Colonic mucosa (tissue), 4 donors: ENCODE measurements at places on chromosomes 11 and 22. TPM values are rescaled to one million over a fixed set of nuclear protein-coding genes. Genes with fewer than 3 reads are reported as not detected.

GRCh38 chr11:130902380-130902779 is 13.9 kb downstream of the SNX19 start:
- no peak for DNase-seq
- H3K36me3 ChIP-seq, result peaks cover 19% of the 10 kb centered on the region

GRCh38 chr11:119686177-119686882 is 42.7 kb downstream of the NECTIN1 start:
- H3K4me3 ChIP-seq, result no peak overlapping the region
- no peak overlapping the region for H3K27ac ChIP-seq
- no peak for DNase-seq
- H3K27me3 ChIP-seq, result no peaks in the 10 kb centered on the region

GRCh38 chr11:86205421-86206336 is 38.9 kb upstream of the EED start:
- H3K27ac ChIP-seq, result no peak overlapping the region
- H3K4me3 ChIP-seq, result no peak overlapping the region
- no peaks in the 10 kb centered on the region for H3K36me3 ChIP-seq
- DNase-seq, result no peak
- no peaks in the 10 kb centered on the region for H3K4me1 ChIP-seq

GRCh38 chr11:129285402-129285786 is 90.3 kb upstream of the BARX2 start:
- no peak overlapping the region for H3K27ac ChIP-seq
- H3K27me3 ChIP-seq, result no peaks in the 10 kb centered on the region
- H3K4me1 ChIP-seq, result peaks cover 3% of the 10 kb centered on the region
- no peaks in the 10 kb centered on the region for H3K36me3 ChIP-seq
- no peak for DNase-seq

DNA sequence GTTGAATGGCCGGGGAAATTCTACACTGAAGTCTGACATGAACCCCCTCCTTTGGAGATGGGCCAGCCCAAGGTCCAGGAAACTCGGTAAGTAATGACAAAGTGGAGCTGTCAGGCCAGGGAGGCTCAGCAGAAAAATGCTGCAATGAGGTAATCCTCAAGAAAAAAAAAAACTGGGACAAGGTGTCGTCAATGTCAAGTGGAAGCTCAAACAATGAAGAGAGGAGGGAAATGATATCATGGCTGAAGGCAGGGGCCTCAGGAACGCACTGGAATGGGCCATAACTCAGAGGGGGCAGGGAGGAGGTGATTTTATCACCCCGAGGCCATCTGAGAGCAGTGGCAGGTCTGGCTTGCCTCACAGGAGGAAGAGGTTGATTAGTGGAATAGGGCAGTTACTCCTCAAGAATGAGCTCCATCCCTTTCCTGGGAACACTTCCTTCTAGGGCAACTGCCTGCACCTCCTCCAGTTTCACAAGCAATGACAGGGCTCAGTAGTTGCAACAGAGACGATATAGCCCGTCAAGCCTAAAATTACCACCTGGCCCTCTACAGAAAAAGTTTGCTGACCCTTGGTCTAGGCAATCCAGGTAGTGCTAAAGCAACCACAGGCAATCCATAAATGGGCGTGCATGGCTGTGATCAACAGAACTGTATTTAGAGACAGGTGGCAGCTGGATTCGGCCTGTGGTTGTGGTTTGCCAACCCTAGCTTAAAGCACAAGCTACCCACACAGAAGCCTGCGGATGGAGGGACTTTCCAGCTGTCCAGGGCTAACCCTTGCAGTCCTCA is 65.2 kb downstream of the FBXO7 start:
- H3K4me1 ChIP-seq, result no peaks in the 10 kb centered on the region
- no peak overlapping the region for H3K4me3 ChIP-seq
- no peaks in the 10 kb centered on the region for H3K36me3 ChIP-seq
- no peak overlapping the region for H3K27ac ChIP-seq
- no peaks in the 10 kb centered on the region for H3K27me3 ChIP-seq

DNA sequence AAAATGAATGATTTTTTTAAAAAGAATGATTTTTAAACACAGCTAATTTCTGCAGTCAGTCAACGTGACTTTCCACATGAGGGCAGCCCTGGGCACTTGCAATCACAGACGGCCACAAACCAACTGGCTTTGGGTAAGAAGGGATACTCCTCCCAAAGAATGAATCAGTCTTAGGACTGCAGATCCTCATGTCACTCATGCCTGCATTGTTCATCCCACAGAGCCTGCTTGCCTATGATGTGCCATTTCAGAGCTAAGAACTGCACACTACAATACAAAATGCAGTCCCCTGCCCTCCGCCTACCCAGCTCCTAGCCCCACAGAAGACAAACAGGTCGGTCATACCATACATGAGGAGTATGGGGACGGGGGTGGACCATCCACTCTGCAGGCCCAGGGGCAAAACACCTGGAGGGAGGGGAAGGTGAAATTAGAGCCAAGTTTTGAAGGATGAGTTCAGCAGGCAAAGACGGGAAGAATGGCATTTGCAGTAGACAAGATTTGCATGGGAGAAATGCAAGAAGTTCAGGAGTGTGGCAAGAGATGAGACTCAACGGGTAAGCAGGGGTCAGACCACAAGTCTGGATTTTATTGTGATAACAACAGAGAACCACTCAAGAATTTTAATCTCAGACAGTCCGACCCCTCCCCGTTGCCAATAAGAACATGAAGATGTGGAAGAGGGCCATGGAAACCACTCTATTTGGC is 24.7 kb downstream of the PACSIN2 start:
- no peak for DNase-seq
- H3K27me3 ChIP-seq, result no peaks in the 10 kb centered on the region
- no peak overlapping the region for H3K4me3 ChIP-seq

GRCh38 chr11:12184699-12185098 is 74.3 kb downstream of the MICAL2 start:
- H3K27ac ChIP-seq, result no peak overlapping the region
- H3K36me3 ChIP-seq, result no peaks in the 10 kb centered on the region
- DNase-seq, result no peak
- H3K4me1 ChIP-seq, result no peaks in the 10 kb centered on the region
- no peaks in the 10 kb centered on the region for H3K27me3 ChIP-seq

- H3K36me3 ChIP-seq, result no peaks in the 10 kb centered on the region
- no peaks in the 10 kb centered on the region for H3K4me1 ChIP-seq
- H3K27ac ChIP-seq, result no peak overlapping the region
- H3K27me3 ChIP-seq, result no peaks in the 10 kb centered on the region
- H3K4me3 ChIP-seq, result no peak overlapping the region
Observed at GRCh38 chr11:2704896-2705606, 5.3 kb upstream of the KCNQ1OT1 start.

DNA sequence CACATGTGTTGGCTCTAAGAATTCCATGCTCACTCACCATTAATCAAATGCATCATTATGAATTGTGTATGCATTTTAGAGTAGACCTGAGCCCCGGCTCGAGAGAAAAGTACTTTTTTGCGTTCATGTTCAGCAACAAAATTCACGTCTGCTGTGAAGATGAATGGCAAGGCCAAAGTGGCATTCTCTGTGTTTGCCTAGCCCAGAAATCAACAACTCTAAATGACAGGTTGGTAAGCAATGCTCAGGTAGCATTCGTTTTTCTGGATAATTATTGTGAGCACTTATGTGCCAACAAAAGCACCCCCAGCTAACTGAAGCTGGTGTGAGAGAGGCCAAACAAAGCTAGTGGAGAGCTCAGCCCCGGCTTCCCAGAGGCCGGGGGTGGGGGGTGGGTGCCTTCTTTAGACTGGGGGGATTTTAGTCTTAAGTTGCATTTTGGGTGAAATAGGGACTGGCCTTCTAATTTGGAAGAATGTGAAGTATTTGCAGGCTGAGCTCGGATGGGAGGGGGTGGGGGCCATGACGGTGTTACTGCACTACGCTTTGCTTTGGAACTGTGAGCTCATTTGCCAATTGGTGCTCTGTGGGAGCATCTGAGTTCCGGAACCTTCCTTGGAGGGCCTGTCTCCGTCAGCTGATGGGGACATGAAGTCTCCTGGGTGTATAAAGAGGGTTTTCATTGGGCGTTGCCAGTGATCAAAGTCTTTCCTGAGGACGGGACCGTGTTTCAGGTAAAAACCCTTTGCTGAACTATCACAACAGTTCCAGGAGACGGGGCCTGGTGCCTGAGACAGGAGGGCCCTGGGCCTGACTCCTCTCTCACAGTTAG is 29.0 kb upstream of the ALX4 start:
- H3K4me3 ChIP-seq, result no peak overlapping the region
- H3K4me1 ChIP-seq, result no peaks in the 10 kb centered on the region
- DNase-seq, result no peak
- H3K27ac ChIP-seq, result no peak overlapping the region
- H3K36me3 ChIP-seq, result no peaks in the 10 kb centered on the region

- DNase-seq, result no peak
- no peak overlapping the region for H3K27ac ChIP-seq
- no peak overlapping the region for H3K4me3 ChIP-seq
- no peaks in the 10 kb centered on the region for H3K27me3 ChIP-seq
Observed at GRCh38 chr11:110374921-110375320, 54.8 kb upstream of the FDX1 start.

GRCh38 chr11:19519912-19520641 is 192.6 kb upstream of the NAV2 start:
- no peaks in the 10 kb centered on the region for H3K27me3 ChIP-seq
- H3K36me3 ChIP-seq, result no peaks in the 10 kb centered on the region
- H3K4me3 ChIP-seq, result no peak overlapping the region
- no peak overlapping the region for H3K27ac ChIP-seq
- no peak for DNase-seq

DNA sequence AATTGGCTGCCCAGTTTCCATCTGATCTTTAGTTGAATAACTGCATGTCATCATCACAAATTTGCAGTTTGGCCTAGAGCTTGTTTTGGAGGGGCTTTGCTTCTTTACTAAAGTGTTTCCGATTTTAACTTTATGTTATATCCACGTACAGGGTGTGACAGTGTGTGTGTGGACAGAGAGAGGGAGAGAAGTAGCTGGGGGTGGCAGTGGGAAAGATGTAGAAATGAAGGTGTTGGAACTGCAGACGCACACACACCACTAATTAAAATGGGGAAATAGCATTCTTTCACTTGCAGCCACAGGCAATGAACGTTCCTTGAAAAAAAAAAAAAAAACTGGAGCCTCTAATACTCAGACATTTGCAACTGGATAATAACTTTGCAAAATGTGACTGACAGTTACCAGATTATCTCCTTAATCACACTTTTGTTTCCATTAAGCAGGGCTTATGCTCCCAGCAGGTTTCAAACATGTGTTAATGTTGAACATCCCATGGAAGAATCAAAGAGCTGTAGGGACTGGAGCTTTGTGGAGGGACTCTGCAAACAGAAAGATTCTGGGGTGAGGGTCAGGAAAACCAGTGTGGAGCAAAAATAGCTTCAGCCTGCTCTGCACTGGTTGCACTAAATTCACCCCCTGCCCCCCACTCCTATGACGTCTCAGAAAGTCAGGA is 238.1 kb upstream of the TENM4 start:
- no peaks in the 10 kb centered on the region for H3K27me3 ChIP-seq
- no peak overlapping the region for H3K4me3 ChIP-seq
- DNase-seq, result no peak
- no peaks in the 10 kb centered on the region for H3K4me1 ChIP-seq
- no peaks in the 10 kb centered on the region for H3K36me3 ChIP-seq
- H3K27ac ChIP-seq, result no peak overlapping the region

DNA sequence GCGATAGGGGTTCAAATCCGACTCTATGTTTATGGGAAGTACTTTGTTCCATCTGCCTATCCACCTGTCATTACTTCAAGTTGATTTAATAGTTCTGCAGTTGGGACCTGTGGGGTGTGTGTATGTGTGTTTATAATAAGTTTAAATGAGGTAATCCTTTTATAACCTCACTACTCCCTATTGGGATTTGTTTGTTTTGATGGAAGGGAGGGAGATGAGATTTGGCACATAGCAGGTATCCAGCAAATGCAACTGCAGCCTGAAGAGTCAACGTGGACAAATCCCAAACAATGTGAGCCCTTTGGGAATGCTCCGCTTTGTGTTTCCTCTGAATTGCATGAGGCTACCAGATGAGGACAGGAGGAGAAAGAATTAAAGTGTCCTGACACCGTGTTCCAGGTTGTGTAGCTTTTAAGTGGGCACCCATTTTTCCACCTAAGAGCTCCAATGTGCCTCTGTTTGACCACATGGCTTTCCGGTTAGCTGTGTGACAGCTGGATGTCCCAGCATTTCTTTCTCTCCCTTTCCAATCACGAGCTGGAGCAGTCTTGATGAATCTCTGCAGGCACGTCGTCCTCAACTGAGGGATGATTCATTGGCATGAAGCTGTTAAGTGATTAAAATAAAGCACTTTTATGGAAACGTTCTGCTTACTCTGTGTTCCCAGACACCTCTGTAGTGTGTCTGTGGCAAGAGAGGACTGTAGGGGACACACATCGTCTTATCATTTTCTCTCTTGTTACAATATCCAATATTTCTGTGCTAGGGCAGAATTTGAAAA is 610.7 kb downstream of the NTM start:
- H3K27ac ChIP-seq, result no peak overlapping the region
- no peaks in the 10 kb centered on the region for H3K4me1 ChIP-seq
- DNase-seq, result no peak
- H3K36me3 ChIP-seq, result no peaks in the 10 kb centered on the region
- H3K27me3 ChIP-seq, result no peaks in the 10 kb centered on the region
- H3K4me3 ChIP-seq, result no peak overlapping the region

- DNase-seq, result no peak
- H3K4me3 ChIP-seq, result no peak overlapping the region
- H3K27ac ChIP-seq, result no peak overlapping the region
Observed at GRCh38 chr11:125772834-125773505, 5.7 kb downstream of the PATE2 start.

- no peaks in the 10 kb centered on the region for H3K36me3 ChIP-seq
- DNase-seq, result no peak
- H3K27ac ChIP-seq, result no peak overlapping the region
- H3K4me1 ChIP-seq, result no peaks in the 10 kb centered on the region
- H3K27me3 ChIP-seq, result no peaks in the 10 kb centered on the region
Observed at GRCh38 chr11:37504060-37504611, 906.1 kb upstream of the RAG2 start.

The TRIM51 gene
- total RNA-seq, result not detected

The WT1 gene
- 0.32 TPM for total RNA-seq

The TSGA10IP gene
- total RNA-seq, result not detected

The SLC5A12 gene
- total RNA-seq, result 0.30 TPM

The BIRC3 gene
- total RNA-seq, result 14.8 TPM

The RIMBP3C gene
- total RNA-seq, result 0.07 TPM

The RAB39A gene
- total RNA-seq, result 1.2 TPM

The TRIM29 gene
- total RNA-seq, result 3.4 TPM

The OR6A2 gene
- 0.59 TPM for total RNA-seq

The TRIM49 gene
- not detected for total RNA-seq

The NUP50 gene
- 71.9 TPM for total RNA-seq
